ENCODE measurements at places on chromosomes 11 and 22.

- no peak for DNase-seq
Measured at GRCh38 chr22:34308101-34308500, 387.8 kb upstream of the LARGE1 start.

- no peak for DNase-seq
Measured at GRCh38 chr11:111759376-111759775, 6.8 kb downstream of the PPP2R1B start.

- peak; percentile 53 for DNase-seq
Measured at GRCh38 chr11:66317322-66317722, 478 bp upstream of the CD248 start.

DNA sequence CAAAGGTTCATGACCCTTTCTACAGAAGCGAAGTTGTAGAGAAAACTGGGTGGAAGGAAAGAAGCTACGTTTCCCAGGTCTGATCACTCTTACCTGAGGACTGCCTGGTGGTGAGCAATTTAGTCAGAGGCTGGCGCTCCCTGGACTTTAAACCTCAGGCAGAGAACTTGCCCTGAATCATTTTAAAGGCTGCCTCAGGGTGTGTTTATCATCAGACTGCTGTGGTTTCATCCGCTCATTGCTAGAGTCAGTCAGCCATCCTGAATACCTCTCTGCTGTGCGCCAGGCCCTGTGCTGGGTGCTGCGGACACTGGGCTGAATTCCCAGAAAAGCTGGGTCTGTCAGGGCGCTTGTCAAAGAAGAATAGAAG is 2.7 kb downstream of the DTX4 start:
- no peak for DNase-seq

GRCh38 chr11:113574586-113574985 is 99.4 kb upstream of the DRD2 start:
- DNase-seq: no peak

DNA sequence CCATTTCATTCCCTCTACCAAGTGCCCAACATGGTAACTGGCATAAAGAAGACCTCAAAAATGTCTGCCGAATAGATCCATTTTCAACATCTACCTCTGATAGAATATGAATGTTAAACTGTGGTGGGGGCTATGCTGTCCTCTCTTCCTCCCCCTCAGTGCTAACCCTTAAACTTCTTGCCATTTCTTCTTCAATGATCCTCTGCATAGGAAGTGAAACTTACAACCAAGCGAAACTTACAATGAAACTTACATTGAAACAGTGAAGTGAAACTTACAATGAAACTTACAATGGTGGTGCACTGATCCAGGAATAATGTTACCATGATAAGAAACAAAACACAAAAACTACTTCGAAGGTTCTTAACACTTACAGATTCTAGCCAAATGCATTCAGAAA is 4.7 kb downstream of the RTCB start:
- DNase-seq: no peak

- no peak for DNase-seq
Measured at GRCh38 chr11:46413760-46414465, 22.3 kb upstream of the CHRM4 start.

DNA sequence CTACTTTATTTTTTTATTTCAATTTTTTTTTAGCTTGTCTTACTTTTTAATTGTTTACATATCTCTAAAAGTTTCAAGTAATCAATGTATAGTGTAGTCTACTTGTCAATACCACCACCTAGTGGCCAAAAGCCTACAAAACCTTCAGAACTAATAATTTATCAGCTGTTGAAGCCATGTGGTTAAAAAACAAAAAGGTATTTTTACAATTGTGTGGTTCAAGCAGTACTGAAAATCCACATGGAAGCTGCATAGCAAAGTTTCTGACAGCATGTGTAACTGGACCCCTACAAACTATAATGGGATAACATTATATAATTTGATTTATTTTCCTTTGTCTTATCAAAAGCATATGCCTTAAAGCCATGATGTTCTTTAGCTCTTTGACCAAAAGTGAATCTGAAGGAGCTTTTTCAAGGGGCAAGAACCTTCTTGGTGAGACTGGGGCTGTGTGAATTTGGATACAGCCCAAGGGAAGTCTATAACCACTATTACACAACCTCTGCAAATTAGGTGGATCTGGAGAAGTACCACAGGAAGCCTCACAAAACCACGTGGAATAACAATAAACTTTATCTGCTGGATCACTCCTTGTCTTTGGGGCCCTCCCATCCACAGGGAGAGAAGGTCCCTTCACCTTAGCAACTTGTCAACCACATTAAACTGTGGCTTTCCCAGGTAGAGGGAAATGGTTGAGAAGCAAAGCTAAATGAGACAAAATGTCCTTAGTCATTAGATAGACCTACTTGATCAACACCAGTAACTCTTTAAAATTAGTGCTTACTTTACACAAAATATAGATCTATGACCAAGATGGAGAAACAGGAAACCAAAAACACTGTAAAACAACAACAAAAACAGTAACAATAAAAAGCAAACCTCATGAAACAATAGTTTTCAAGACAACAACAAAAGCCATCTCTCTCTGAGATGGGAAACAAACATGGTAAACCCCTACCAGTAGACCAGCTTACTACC is 9.9 kb downstream of the NARS2 start:
- DNase-seq: no peak

DNA sequence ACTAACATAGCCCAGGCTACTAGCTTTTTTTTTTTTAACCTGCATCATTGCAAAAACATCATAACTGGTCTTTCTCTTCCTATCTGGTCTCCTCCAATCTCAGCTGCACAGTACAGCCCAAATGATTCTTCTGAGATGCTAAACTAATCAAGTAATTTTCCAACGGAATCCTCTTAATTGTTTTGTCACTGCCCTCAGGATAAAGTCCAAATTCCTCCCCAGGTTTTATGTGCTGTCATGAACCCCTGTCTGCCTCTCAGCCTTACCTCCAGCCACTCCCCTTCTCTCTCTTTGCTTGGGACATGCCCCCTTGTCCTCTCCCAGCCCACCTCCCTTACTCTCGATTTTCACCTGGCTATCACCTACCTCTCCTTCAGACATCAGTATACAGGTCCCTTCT is 12.5 kb downstream of the APBB1 start:
- DNase-seq: no peak

GRCh38 chr11:100857236-100858005 is 170.3 kb downstream of the ARHGAP42 start:
- no peak for DNase-seq

DNA sequence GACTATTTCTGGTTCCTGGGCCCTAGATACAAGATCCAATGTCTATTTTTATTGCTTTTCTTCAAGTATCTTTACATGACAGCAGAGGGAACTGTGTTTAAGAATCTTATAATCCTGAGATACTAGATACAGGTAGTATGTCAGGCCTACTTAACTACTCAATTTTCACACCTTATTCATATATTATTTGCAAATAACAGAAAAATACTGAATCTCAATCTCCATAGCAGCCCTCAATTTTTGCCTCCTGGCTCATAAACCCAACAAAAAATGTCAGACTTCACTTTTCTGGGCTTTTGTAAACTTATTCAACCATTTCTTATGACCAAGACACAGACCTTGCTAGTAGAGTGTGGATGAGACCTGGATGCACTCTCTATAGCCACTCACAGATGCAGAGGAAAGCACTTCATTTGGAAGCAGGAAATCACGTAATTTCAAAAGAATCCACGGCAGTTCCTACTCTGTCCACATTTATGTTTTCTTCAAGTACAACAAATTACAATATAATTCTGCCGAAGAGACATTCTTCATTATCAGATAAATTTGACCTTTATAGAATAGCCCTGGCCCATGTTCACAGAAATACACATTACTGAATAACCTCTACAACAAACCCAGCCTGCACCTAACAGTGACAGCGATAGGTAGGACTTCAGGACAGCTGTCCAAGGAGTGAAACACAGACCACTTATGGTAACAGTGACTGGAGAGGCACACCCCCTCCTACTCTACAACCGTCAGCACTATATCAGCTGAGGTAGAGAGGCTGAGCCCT is 62.0 kb upstream of the YPEL1 start:
- DNase-seq: no peak

DNA sequence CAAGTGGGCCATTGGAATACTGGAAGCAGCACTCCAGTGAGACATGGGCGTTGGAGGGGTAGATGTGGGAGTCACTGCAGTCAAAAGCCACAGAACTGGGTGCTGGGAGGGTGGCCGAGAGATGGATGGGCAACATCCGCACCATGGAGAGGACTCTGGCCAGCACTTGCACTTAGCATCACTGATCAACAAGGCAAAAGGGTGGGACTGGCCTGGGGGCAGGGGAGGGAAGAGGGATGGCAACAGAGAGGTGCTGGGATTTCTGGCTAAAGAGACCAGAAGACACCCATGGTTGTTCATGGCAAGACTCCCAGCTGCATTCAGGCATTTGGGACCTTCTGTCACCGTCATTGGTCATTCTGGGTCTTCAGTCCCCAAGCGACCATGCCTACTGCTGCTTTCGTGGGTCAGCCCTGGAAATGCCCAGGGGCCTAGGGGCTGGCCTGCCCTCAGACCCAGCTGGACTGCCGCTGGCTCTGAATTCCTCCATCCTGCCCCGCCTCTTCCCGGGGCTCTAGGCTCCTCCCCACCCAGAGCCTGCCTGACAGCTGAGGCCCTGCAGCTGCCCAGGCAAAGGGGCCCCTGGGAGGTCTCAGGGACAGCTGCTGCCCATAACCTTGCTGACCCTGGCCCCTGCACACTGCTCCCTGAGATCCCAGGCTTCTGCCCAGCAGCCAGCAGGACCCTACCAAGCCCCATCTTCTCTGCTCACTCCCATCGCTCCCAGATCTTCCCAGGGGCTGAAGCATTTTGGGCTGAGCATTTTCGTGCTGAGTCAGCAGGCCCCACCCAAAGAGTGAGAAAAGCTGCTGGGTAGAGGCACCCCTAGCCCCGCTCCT is 13.0 kb upstream of the CDC42EP2 start:
- DNase-seq: peak; percentile 70

- DNase-seq: no peak
Measured at GRCh38 chr11:128232588-128232987, 354.8 kb downstream of the ETS1 start.

All from left cardiac atrium (tissue), 4 donors.